ENCODE measurements at places on chromosomes 3 and 15.

DNA sequence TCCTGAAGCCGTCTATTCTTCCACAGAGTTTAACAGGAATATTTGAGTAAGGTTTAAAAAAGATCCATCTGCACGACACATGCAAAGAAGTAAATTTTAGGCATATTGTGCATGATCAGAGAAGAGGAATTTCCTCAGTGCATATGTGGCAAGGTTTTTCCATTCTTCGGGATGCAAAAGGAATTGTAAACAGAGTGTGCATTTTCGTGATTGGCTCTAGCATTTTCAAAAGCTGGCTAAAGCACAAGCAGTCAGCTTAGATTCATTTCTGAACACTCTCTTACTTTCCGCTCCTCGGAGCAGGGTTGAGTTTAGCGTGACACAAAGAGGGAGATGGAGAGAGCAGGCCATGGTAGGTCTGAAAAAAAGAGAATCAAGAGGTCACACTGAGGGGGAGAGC, 128.2 kb downstream of the ADAMTS9 start:
- no peak for DNase-seq

GRCh38 chr15:50783411-50783810, 17.9 kb upstream of the SPPL2A start:
- no peak for DNase-seq

DNA sequence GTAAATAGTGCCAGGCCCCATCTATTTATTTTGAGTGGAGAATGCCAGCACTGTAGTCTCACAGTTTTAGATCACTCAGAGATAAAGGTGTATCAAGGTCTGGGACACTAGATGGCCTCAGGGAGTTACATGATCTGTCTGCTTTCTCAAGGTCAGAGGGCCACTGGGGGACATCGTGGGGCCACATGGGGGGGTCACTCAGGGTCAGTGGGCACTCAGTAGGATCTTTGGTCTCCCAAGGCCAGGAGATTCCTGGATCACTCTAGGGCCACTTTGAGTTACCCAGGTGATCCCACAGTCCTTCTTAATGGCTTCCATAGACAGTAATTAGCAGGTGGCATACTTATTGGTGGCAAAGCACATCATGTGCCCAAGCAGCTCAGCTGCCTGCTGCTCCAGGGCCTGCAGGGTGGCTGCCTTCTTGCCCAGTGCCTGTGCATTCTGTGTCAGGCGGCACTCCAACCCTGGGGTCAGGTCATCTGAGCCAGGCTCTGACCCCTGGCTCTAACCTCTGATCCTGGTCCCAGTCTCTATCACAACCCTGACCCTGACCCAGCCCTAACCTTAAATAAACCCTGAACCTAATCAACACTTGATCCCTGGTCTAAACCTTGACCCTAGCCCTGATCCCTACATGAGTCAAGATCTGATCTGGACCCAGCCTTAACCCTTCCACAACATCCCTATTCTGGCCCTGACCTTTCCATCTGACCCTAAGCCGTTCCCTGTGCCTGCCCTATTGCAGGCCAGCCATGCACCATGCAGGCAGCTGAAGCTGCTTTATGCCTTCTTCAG, 1.8 kb upstream of the LAMB2 start:
- no peak for DNase-seq

DNA sequence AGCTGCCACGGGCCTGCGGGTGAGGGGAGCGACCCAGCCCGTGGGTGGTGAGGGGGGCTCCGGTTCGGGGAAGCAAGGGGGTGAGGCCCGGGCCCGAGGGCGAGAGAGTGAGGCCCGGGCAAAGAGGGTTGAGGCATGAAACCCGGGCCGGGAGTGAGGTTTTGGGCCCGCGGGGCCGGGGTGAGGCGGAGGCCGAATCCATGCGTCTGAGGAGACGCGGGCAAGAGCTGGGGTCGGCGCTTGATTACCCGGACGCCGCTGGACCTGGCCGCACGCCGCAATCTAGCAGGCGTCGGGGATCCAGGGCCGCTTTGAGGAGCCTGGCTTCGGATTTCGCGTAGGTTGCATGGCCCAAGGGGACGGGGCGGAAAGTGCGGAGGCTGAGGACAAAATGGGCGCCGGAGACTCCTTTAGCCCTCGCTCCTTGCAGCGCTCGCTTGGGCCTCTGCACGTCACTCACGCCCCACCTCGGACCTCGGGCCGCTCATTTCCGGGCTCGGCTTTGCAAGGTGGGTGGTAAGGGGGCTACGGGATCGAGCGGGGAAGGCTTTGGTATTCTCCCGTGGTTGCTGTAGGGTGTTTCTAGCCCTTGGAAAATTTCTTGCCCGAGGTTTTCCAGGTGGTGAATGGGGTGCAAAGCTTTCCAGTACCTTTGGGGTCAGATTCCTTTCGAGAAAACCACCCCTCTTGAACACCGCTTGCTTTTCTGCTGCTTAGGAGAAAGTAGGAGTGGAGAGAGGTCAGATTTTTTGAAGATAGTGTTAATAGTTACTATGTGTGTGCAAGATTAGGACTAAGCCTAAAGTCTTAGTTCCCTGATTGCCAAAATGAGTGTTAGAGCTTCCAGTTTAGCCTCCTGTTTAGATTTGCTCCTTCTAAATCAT, 827 bp downstream of the SLC25A36 start:
- DNase-seq = peak; percentile 39

- no peak for DNase-seq
Observed at GRCh38 chr15:42151736-42152135, 4.7 kb downstream of the PLA2G4F start.

DNA sequence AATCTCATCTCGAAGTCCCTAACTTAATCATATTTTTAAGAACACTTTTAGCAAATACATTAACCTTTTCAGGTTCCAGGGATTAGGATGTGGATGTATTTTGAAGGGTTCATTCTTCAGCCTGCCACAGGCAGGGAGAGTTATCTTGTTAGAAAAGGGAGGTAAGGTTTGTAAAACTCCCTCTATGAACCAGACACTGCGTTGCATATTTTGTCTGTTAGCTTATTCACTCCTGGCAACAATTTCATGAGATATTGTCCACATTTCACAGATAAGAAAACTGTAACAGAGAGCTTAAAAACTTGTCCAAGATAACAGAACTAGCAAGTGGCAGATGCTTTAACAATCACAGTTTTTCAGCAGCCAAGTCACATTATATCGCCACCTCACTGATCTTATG, 155.4 kb downstream of the DIPK2A start:
- no peak for DNase-seq

GRCh38 chr3:128297401-128298138, 144.3 kb downstream of the EEFSEC start:
- no peak for DNase-seq

GRCh38 chr15:75661100-75661755, 13.5 kb downstream of the SNX33 start:
- DNase-seq = no peak

DNA sequence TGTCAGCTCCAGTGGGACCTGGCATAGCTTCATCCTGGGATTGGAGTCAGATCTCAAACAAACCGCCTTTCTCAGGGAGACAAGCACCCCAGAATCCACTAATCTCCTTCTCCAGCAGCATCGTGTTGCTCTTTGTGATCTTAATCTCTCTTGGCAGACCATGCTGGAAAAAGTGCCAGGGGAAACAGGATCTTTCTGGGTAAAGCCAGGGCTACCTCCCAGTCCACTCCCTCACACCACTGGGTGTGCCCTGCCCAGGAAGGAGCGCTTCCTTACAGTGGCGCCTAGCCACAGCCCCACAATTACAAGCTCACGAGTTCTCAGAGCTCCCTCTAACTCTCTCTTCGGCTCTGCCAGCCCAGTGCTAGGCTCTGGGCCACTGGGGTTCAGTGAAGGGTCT, 32.2 kb downstream of the RPLP1 start:
- DNase-seq = no peak

DNA sequence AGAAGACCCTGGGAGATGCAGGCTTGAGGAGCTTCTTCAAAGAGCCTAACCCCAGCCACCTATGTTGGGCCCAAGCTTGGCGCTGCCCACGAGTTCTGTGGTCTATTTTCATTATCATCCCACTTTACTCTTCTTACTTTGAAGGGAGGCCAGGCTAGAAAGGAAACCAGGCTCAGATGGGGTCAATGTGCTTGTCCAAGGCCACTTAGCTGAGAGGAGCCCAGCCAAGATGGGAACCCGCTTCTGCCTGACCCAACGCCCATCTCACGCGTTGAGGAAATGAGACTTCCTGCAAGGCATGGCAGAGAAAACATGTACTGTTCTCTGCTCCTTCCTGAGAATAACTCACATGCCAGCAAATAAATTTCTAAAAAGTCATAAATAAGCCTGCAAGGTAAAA, 486.3 kb upstream of the PROK2 start:
- DNase-seq = no peak

DNA sequence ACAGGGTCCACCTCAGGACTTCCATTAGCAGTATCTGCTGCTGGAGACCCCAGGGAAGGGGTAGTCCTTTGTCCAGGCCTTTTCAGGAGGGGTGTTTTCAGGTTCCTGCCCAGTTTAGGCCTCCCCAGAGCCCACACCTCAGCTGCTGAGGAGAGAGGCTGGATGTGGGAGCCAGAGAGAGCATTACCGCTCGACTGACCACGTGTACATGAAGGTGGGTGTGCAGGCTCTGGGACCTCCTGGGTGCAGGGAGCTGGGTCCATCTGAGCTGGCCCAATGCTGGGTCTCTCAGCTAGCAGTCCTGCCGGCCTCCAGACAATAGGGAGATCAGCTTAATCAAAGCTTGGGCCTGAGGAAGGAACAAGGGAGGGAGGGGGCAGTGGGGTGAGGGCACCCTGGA, 29.1 kb upstream of the POLG start:
- DNase-seq = no peak
